Memory B cell (primary cell): ENCODE measurements at places on chromosomes 3 and 15.

DNA sequence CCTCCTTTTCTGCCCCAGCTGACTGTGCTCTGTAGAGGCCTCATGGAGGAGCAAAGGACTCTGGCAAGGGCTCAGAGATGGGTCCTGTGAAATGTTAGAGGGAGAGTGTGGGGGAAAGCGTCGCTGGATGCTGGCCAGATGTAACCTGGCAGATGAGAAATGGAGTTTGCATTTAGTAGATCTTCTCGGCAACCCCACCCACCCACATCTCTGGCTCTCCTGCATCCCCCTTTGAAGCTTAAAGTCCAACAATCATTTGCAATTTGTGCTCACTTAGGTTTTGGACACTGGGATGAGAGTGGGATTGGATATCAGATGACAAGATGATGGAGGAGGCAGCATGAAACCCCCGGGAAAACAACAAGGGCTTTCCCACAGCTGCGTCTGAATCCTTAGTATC lies 523.6 kb upstream of the MCTP2 start:
- DNase-seq: no peak

- no peak for DNase-seq
Measured at GRCh38 chr3:190533511-190534281, 19.8 kb downstream of the IL1RAP start.

DNA sequence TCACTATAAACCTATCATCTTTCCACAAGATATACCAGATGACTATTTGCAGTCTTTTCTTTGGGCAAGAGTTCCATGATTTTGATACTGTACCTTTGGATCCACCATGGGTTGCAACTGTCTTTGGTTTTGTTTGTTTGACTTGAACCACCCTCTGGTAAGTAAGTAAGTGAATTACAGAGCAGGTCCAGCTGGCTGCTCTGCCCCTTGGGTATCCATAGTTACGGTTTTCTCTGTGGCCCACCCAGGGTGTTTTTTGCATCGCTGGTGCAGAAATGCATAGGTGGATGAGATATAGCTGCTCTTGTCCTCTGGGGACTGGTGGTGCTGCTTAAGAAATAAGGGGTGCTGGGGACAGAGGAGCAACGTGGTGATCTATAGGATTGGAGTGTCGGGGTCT lies 33.8 kb downstream of the CHDH start:
- no peak for DNase-seq

- DNase-seq: no peak
Measured at GRCh38 chr3:74436184-74436583, 178.3 kb downstream of the CNTN3 start.

DNA sequence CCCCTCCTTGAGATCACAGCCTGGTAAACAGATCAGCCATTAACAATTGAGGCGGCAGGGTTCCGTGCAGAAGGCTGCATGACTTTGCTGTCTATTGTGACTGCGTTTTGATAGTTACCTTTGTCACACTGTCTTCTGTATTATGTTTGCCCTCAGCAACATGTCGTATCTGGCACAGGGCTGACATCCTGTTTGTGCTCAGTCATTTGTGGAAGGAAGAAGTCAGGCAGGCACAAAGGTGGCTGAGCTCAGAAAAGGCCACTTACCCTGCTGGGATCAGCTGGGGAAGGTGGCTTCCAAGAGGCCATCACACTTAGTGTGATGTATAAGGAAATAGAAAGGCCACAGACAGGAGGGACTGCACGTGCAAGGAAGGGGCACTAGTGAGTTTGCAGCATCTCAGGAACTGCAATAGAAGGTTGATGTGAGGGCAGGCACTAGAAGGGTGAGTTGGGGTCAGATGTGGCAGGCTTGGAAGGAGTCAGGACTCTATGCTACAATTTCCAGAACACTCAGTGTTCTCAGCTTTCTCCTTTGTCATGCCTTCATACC lies 13.4 kb downstream of the PML start:
- no peak for DNase-seq

DNA sequence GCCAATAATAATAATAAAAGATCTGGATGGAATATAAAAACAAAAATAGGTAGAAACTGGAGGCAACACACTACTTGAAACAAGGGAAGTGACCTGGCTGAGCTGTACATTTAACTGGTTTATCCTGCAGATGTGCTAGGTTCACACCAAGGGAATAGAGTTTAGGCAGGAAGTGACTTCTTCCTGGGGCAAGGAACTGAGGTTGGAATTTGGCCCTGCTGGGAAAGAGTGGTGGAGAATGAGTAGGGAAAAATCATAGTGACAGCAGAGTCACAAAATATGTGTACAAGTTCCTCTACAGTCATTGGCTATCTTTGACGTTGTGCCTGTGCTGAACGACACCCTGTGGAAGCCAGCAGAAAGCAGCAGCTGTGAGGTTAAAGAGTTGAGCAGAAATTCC lies 44.1 kb downstream of the ARHGAP11B start:
- no peak for DNase-seq

DNA sequence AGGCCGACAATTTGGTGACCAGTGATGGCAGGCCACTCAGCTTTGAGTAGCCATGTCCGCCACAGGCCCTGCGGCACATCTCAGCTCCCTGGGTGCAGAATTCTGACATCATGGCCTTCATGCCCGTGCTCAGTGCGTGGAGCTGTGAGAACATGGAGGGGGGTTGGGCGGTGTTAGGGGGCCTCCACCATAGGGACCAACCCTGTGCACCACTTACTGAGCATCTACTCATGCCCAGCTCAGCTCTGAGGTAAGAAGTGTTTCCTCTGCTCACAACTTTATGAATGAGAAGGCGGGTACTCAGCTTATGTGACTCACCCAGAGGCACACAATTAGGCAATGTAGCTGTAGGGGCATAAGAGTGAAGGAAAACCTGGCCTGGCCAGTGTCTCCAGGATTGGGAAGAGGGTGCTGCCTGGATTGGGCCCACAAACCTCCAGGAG lies 10.5 kb downstream of the ACOX2 start:
- DNase-seq: no peak

DNA sequence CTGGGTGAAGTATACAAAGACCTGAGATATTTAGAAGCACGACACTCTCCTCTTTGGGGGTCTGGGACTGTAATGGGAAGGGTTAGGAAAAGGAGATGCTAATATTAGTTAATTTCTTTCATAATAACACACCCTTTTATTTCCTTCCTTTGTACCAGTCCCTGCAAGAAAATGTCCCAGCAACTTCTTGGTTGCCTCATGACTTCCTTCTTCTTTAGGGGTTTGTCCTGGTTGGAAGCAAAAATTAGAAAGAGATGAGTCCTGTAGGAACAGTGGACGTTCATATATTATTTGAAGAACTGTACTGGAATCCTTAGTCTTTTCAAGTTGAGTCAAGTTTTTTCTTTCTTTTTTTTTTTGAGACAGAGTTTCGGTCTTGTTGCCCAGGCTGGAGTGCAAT lies 227.8 kb upstream of the TBL1XR1 start:
- DNase-seq: no peak

- no peak for DNase-seq
Measured at GRCh38 chr3:37319784-37320183, 145.4 kb upstream of the LRRFIP2 start.

- DNase-seq: no peak
Measured at GRCh38 chr15:83698294-83698693, 44.4 kb downstream of the ADAMTSL3 start.

GRCh38 chr3:197171481-197172067 lies 126.8 kb downstream of the DLG1 start:
- no peak for DNase-seq

- DNase-seq: no peak
Measured at GRCh38 chr3:66413151-66413751, 87.6 kb downstream of the LRIG1 start.

- DNase-seq: no peak
Measured at GRCh38 chr15:73694419-73694818, 10.2 kb downstream of the CD276 start.
